Activated CD8-positive, alpha-beta memory T cell treated with anti-CD3 and anti-CD28 coated beads, Interleukin-2, amount 10 ng/mL, durations not matched to agents 7 days and 5 days (primary cell): ENCODE measurements at places on chromosomes 4 and X. TPM values are rescaled to one million over a fixed set of nuclear protein-coding genes. Genes with fewer than 3 reads are reported as not detected.

DNA sequence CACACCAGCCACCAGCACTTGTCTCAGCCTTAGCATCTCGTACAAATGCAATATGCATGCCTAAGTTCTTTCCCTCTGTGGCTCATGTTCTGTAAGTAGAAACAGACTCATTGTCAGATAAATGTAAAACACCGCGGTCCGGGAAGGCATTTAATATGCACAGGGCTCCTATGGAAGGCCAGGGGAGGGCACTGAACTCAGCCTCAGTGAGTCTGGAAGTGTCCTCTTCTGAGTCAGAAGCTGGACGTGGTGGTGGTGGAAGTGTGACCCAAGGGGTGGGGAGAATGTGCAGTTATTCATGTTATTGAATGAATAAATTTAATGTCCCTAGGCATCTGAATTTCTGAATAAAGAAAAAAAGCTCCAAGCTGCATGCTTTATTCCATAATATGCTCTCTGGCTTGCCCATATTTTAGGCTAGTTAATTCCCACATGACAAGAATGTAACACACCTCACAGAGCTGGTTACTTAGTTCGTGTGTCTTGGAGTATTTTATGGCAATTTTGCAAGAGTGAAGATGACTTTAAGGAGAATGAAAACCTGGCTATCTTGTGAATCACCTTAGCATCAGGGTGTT, 193.1 kb upstream of the GATB start:
- no peak for DNase-seq

DNA sequence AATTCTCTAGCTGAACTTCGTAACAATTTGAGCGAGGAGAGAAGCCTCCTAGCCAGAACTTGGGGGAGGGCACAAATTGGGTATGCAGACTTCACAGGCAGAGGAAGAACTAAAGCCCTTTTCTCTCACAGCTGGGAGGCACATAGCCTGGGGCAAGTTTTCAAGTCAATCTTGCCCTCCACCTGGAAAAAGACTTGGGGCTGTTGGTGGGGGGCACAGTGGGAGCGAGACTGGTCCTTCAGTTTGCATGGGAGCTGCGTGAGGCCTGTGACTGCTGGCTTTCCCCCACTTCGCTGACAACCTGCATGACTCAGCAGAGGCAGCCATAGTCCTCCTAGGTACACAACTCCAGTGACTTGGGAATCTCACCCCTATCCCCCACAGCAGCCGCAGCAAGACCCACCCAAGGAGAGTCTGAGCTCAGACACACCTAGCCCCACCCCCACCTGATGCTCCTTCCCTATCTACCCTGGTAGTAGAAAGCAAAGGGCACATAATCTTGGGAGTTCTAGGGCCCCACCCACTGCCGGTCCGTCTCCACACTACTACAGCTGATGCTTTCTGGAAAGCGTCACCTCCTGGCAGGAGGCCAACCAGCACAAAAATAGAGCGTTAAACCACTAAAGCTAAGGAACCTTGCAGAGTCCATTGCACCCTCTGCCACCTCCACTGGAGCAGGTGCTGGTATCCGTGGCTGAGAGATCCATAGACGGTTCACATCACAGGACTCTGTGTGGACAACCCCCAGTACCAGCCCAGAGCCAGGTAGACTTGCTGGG, 160.8 kb downstream of the CBLL2 start:
- DNase-seq, result no peak

GRCh38 chrX:113399506-113400192, 559.0 kb upstream of the AMOT start:
- no peak for DNase-seq

OPN1MW2 gene
- not detected for total RNA-seq
